ENCODE measurements at places on chromosomes 16 and 17.

DNA sequence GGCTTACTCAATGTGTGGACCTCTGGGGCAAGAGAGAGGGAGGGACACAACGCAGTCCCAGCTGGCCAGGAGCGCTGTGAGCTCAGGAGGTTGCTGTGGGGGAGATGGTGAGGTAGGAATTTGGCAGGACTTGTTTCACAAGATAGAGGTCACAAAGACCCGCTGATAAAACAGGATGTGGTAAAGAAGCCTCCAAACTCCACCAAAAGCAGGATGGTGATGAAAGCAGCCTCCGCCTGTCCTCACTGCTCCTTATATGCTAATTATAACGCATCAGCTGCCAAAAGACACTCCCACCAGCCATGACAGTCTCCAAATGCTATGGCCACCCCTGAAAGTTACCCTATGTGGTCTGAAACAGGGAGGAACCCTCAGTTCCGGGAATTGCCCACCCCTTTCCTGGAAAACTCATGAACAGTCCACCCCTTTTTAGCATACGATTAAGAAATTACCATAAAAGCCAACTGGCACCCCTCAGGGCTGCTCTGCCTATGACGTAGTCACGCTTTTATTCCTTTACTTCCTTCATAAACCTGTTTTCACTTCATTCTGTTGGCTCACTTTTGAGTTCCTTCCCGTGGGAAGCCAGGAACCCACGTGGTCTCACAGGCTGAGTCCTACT, 5.3 kb upstream of the EIF4A3 start:
- DNase-seq = no peak

DNA sequence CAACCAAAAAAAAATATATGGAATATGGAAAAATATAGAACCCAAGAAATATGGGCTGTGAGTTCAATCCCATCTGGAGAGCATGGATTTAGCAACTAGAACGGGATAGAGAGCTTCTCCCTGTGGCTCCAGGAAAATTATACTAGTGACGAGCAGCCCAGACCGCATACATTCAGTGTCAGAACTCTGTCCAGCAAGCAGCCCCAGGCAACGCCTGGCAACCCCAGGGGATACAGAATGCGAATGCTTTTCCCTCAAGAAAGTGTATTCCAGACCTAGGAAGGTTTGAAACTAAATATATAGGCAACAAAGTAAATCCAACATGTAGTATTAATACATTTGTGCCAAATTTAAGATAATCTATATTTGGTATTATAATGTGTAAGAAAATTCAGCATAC, 13.5 kb upstream of the ASGR2 start:
- DNase-seq = no peak

DNA sequence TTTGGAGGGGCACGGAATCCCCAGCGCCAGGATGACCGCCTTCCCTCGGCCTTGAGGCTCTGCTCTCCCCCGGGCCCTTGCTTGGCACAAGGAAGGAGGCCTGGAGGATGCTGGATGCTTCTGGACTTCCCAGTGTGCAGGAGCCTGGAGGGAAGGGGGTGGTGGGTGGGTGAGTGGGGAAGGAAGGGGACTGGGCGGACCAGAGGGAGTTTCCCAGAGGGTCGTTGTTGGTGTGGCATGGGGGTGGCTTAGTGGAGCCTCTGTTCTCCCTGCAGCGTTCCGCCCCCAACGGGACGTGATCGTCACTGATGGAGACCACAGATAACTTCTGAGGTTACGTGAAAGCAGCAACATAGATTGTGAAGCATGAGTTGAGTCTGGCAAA, 140.0 kb downstream of the IRF8 start:
- no peak for DNase-seq

GRCh38 chr16:63426275-63426870, 1390.1 kb upstream of the CDH8 start:
- no peak for DNase-seq

DNA sequence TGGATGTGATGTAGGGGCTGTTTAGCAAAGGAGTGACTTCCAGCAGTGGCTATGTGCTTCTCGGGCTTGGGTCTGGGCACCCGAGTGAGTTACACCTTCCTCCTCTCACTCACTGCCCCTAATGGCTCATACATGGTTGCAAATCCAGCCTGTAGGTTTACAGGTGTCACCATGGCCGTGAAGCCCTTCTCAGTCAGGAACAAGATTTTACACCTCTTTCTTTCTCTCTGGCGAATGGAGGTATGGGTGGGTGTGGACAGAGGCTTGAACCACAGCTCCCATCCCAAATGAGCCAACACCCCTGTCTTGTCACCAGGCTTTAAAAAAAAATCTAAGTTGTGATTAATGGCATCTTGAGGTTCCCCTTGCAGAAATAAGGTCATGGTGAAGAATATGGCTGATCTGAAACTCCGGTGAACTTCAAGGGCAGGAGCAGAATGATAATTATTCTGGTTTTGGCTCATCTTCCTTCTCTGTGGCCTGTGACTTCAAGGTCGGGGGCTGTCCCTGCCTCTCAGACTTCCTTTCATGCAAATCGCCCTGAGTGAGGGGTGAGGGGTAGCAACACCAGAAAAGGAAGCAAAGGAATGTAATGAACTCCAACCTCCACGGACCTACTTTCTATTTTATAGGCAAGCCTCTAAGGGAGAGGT, 331.2 kb downstream of the MAF start:
- DNase-seq = peak; percentile 21

GRCh38 chr17:60473788-60474187, 51.5 kb downstream of the CHCT1 start:
- DNase-seq = no peak

All from activated effector memory CD4-positive, alpha-beta T cell treated with Interleukin-2 at 50 U/mL for 16 hours (primary cell).